ENCODE measurements at places on chromosomes 7 and 10.

DNA sequence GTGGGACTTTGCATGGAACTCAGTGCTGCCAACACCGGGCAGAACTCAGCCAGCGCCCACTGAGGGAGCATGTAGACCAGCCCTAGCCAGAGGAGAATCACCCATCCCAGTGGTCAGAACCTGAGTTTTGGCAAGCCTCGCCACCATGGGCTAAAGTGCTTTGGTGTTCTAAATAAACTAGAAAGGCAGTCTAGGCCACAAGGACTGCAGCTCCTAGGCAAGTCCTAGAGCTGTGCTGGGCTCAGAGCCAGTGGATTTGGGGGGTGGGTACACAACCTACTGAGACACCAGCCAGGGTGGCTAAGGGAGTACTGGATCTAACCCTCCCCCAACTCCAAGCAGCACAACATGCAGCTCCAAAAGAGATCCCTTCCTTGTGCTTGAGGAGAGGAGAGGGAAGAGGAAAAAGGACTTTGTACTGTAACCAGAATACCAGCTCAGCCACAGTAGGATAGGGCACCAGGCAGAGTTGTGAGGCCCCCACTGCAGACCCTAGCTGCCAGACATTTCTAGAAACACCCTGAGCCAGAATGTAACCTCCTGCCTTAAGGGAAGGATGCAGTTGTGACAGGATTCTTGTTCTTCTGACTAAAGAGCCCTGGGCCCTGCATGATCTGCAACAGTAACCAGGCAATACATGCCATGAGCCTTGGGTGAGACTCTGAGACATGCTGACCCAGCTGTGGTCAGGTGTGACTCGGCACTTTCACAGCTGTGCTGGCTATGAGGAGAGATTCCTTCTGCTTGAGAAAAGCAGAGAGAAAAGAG lies 24.4 kb downstream of the GSDME start:
- DNase-seq: no peak

- no peak for DNase-seq
These were observed 92.7 kb downstream of the RNLS start for GRCh38 chr10:88490231-88490980.

DNA sequence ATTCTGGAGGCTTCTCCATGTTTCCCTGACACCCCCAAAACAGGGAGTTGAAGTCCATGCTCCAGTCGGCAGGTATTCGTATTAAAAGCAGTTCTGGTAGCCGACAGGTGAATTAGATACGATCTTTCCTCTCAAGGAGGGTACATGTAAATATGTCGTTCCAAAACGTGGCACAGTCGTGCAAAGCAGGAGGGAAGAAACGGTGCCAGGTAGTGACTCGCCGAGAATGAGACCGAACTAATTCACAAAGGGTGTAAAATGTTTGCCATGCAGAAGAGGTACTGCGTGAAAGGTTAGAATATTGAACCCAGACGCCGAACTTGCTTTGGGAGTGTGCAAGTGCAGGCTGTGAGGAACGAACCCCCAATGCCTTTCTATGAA lies 483 bp downstream of the EDRF1 start:
- no peak for DNase-seq

- DNase-seq: no peak
These were observed 90.4 kb upstream of the BMPER start for GRCh38 chr7:33814936-33815335.

DNA sequence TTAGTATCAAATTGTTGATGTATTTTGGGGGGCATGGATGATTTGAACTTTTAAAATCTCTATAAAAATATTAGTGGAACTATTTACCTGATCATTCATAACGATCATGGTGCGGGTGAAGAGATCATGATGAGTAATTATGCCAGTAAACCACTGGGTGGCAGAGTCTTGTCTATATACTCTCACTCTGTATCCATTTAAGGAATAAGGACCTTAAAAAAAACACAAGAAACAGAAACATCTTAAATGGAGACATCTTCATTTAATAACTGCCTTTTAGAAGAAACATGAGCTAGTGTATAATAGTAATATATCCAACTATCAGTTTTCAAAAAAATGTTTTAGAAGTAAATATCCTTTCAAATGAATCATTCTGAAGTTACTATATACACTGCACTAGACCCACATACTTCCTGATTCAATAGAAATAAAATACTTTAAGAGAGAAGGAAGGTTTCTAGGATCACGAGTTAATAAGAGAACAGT lies 84.0 kb downstream of the NRBF2 start:
- DNase-seq: no peak

DNA sequence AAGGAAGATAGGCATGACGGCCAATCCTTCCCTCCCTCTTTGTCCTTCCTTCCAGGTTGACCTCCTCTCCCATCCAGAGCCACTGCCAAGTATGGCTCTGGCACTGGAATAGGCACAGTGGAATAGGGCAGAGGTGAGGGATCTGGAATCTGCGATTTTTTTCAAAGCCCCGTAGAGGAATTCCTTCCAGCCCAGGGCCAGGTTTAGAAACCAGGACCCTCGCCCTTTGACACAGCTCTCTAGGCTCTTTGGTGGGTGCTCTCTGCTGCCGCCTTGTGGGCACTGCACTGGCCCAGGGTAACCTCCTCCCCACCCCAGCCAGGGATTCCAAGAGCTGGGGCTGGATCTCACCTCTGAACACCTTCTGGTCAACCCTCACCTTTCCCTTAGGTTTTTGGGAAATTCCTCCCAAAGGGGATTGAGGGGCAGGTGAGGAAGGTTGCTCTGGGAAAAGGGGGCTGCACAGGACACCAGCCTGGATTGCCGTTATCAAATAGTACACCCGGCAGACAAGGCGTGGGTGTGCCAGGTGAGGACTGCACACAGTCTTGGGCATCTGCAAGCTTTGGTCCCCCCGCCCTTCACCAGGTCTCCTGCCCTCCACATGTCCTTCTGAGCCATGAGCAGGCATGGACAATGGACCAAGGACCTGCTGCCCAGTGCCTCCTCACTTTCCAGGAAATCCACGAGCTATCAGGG lies 22.8 kb downstream of the C10orf105 start:
- DNase-seq: peak; percentile 43

- no peak for DNase-seq
These were observed 240.8 kb downstream of the KIF20B start for GRCh38 chr10:89942217-89942616.

DNA sequence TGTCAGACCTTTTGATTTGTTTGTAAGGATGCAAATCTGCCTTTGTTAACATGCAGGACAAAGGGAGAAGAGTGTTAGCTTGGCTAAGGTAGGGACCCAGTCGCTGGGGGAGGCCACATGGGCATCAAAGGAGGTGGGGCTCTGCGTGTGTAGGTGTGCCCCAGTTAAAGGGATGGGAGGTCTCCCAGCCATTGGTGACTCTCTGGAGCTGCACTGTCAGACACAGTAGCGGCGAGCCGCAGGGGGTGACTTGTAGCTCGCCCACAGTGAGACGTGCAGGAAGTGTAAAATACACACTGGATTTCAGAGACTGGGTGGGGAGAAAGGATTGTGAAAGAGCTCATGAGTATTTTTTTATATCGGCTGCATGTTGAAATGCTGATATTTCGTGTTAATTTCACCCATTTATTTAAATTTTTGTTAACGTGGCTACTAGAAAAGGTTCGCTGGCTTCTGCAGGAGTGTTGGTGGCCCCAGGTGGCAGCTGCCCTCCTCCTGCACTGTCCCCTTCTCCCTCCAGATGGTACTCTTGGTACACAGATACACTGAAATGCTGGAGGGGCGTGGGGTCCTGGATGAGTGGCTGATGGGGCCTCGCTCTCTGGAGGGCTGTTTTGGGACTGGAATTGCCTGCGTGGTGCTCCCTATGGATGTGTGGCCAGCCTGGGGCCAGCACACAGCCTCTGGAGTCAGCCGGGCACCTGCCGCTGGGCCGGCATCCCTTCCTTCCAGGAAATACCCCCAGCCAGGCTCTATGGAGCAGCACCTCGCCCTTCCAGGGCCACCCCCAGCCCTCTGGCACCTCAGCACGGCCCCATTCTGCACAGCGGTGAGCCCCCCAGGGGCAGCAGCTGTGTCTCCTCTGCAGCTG lies 59.2 kb downstream of the LHPP start:
- no peak for DNase-seq

GRCh38 chr10:114831186-114831867 lies 9.7 kb downstream of the FHIP2A start:
- DNase-seq: no peak

DNA sequence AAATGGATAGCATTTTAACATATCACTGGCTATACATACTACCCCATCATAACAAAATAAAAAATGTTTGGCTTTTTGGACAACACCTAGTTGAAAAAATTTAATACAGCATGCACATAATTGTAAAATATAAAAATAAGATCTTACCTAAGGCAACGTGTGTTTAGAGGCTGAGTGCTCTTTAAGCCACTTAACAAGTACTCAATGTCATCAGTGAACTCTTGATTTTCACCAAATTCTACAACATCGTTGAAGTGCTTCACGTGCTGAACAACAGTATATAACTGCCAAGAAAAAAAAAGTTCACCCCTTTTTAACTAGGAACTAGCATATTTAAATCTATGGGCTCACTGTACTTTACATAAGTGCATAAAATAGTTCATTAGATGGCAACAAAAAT lies 49.5 kb downstream of the WAPL start:
- DNase-seq: no peak

DNA sequence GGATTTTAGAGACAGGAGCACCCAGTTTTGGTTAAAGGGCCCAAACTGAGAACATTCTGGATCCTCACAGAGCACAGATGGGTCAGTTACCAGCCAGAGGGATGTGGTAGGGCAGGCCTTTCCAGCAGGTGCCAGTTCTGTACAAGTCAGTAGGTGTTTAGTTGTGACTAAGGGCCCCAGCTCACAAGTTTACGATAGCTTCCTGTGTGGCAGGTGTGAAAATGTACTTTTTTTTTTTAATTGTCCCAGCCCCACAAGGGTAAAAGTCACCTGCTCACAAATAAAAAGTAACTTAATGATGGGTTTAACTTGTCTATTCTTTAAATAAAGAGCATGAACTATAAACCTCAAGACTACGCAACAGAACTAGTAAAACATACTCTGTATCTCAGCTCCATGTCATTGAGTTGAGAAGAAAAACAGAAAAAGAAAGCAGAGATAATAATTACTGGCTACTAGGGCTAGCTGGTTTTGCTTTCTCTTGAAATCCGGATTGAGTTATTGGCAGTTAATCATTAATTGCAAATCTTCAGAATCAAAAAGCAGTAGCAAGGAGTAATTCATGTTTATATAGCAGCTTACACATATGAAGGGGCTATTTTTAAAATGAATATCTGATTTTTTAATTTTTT lies 15.4 kb downstream of the NFE2L3 start:
- DNase-seq: no peak

DNA sequence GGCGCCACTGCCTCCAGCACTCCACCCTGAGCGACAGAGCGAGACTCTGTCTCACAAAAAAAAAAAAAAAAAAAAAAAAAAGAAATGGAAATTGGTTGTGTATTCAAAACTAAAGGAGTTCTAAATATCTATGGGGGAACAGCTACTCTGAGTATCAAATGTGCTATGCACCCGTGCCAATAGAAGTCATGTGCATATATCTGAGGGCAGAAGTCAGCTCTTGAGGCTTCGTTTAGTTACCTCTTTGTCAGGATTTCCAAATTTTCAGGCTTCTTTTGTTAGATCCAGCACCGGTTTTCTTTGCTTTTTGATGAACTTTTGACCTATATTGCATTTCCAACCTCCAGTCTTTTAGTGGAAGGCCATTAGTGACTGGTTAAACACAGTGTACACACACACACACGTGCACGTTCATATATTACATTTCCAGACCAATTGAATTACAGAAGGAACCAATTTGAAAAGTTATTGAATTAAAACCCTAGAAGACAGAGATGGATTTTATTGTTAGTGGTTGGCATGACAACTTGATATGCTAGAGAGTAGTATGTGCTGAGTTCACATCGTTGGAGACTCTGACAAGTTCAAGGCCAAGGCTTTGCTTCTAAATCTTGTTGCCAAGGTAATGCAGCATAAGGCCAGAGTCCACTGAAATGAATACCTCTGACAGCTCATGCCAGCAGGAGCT lies 33.1 kb upstream of the ADD3 start:
- no peak for DNase-seq

DNA sequence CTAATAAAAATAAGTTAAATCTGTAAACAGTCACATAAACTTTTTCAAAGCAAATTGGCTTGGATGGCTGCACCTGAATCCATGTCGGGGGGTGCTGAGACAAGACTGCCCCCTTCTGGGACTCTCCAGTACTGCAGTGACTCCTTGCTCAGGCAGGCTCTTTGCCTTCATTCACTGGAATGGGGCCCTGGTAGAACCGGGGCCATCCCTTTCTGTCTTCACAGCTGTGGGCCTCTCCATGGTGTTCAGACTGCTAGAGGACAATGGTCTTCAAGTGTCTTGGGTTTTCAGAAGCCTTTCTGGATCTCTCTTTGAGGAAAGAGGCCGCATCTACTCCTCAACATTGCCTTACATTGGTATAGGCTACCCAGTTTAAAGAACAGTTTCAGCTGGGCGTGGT lies 16.1 kb upstream of the IMPDH1 start:
- peak; percentile 55 for DNase-seq

DNA sequence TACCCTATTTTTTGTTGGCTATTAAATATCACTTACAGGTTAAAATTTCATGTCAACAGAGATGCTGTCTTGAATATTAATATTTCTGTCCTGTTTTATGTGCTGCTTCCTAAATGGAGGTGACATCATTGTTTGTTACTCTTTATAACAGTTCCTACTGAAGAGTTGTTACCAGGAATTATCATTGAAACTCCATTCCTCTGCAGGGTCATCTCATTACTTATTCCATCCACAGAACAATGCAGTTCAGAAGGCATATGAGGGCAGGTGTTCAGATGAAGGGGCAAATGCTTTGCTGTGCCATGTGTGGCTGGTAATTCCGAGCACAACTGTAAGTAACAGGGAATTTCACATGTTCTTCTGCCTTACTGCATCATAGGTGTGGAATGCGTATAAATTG lies 113.4 kb downstream of the ANK3 start:
- DNase-seq: no peak

DNA sequence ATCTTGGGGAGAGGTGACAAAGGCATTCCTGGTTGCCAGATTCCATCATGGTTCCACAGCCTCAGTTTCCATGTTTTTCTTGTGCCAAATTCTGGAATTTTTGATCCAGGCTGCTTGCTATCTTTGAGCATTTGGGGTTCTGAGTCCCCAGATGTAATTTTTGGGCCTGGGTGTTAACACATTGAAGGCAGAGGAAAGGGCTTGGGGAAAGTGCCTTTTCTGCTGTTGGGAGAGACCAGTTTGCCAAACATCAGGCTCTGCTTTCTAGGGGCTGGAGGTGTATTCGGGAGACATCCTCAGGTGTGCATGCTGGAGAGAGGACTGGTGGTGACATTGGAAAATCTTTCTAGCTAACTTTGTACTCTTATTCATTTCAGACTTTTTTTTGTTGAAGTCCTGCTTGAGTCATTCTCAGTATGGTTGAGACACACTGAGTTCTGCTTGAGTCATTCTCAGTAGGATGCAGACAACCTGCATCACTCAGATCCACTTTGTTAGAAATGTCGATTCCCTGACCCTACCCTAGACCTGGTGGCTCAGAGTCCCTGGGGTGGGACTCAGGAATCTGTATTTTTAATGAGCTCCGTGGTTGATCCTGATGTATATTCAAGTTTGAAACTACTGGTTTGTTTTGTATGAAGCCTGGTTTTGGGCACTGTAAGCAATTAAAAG lies 101.0 kb downstream of the LRMDA start:
- DNase-seq: no peak

All from stimulated activated CD4-positive, alpha-beta T cell treated with anti-CD3 and anti-CD28 coated beads, Interleukin-1b, Interleukin-23, amount 100 ng/mL, for 24 hours (primary cell).